Stimulated activated CD4-positive, alpha-beta T cell treated with anti-CD3 and anti-CD28 coated beads, Interleukin-4, amount 100 ng/mL, for 24 hours (primary cell): ENCODE measurements at places on chromosomes 2 and 18.

DNA sequence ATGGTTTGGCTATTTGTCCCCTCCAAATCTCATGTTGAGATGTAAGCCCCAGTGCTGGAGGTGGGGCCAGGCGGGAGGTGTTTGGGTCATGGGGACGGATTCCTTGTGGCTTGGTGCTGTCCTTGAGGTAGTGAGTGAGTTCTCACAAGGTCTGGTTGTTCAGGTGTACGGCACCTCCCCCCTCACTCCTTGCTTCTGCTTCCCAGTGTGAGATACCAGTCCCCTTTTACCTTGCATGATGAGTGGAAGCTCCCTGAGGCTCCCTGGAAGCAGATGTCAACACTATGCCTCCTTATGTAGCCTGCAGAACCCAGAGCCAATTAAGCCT lies 232.6 kb downstream of the LDLRAD4 start:
- no peak for DNase-seq

- DNase-seq = peak; percentile 27
Observed at GRCh38 chr2:75199428-75200011, at the start of gene TACR1. Gene TACR1 (minus strand): TSS chr2:75199520. CDS start chr2:75198934, 586 bp downstream.

DNA sequence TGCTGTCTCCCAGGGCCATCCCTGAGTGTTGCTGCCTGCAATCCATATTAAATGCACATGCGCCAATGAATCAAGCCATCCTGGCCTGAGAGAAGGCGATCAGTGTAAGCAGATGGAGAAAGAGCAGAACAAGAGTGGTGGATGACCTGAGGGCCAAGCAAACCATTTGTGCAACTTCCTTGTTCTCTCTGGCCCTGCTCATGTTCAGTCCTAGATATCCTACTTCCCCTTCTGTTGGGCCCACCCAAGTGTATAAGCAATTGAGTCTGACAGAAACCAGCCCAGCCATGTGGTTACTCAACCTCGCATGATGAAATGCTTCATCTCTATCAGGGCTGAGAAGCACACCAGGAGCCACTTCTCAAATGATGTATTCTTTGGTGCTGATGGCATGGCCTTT lies 383.1 kb upstream of the ID2 start:
- DNase-seq = no peak

GRCh38 chr2:48148841-48149430 lies 242.6 kb upstream of the FBXO11 start:
- DNase-seq = no peak

DNA sequence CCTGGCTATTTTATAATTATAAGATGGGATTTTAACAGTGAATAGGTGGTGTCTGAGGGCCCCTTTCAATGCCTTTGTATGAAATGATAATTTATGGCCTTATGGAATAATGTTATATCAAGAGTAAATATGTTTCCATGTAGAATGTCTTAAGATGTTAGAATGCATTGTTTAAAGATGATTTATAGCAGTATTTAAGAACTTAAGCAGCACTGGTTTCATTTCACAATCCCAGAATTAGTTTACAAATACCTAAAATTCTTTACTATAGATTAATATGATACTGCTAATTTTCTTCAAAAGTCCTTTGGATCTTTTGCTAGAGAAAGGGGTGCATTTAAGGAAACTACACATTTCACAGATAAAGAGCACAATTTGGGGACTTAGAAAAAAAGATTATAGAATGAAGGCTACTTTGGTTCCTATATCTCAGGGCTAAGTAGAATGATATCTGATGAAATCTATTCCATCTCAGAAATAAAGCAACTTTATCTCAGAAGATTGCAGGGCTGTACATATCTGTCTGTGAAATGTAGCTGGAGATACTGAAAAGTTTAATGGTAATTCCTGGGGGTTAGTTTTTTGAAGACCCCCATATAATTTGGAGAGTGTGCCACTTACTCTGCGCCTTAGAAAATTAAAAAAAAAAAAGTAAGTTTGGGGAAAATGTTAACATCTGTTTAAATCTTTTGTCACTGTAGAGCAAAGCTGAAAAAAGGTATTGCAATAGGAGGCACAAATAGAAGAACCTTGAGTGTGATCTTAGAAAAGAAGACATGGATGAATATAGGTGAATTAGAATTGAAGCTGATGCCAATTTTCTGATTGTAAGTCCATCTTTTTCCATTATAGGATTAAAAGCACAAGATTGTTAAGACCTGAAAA lies 123.4 kb downstream of the GULP1 start:
- DNase-seq = no peak

- no peak for DNase-seq
Observed at GRCh38 chr2:136005462-136006196, 20.2 kb upstream of the DARS1 start.

- no peak for DNase-seq
Observed at GRCh38 chr2:237701033-237701858, 73.9 kb downstream of the LRRFIP1 start.

DNA sequence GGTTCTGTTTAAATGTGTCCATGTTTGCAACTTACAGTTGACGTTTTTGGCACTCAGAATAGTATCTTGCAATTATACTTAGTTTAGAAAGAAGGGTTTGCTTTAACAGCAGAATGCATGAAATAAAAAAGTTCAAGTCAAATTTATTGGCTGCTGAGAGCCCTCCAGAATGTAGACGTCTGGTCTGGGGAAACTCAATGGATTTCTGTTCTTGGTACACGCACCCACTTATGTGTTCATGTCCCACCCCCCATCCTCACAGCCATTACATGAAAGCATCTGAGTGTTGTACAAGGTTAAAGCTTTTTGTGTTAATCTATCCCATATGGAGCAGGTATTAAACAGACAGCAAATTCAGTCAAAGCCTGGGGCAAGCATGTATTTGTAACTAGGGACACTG lies 219.5 kb downstream of the SOX11 start:
- DNase-seq = no peak

- DNase-seq = no peak
Observed at GRCh38 chr18:10304853-10305252, 149.6 kb upstream of the APCDD1 start.

DNA sequence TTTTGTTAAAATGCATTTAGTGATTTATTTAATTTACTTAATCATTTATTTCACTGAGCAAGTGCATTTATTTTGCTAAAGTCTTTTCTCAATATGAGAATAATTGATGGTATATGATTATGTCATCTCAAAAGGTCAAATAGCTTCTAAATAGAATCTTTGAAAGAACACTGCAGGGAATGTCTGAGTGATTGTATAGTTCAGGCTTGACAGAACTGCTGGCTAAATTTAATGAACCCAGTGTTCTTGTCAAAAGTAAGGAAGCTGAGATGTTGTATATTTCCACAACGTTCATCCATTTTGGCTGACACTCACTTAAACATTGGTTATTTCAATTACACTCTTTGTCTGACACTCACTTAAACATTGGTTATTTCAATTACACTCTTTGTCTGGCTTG lies 39.3 kb upstream of the CDH7 start:
- DNase-seq = no peak

- DNase-seq = peak; percentile 52
Observed at GRCh38 chr2:106160786-106161261, 33.3 kb downstream of the UXS1 start.

DNA sequence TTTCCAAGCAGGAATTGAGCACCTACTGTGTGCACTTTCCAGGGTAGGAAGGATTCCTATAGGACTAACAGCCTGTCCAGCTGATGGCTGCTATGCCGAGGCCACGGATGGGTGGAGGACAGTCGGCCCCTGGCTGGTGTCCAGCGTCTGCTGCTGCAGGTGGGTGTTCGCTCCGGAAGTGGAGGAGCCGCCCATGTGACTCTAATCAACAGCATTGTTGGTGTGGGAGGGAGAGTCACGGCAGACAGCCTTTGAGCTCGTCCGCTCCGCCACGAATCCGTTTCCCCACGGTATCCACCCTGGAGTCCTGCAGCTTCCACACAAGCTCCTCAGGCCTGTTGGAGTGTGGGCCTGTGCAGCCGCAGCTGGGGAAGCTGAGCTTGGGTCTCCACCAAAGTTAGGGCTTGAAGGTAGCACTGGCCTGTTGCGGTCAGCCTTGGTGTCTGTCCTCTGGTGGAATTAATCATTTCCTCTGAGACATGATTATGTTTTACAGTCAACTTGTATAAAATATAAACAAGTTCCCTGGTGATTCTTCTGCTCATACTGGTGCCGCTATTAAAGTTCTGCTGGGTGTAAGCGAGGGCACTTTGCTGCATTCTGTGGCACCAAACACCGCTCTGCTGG lies 185.9 kb upstream of the TPO start:
- no peak for DNase-seq

GRCh38 chr18:24987303-24988252 lies 364.4 kb downstream of the ZNF521 start:
- no peak for DNase-seq

DNA sequence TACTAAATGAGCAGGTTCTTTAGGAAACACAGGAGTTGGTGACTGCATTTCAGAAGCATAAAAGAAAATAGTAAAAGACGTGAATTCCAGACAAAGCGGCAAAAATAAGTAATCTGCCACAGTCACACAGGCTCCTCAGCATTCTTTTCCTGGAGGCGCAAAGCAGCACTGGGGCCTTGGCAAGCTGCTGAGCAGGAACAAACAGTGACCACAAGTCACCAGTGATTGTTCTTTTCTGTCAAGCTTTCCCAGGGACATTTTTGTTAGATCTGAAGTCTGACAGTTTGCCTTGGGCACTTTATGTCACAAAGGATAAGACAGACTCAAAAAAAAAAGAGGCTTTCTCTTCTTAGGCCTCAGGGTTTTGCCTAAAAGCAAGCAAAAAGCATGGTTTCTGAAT lies 216.2 kb downstream of the CDH20 start:
- no peak for DNase-seq

DNA sequence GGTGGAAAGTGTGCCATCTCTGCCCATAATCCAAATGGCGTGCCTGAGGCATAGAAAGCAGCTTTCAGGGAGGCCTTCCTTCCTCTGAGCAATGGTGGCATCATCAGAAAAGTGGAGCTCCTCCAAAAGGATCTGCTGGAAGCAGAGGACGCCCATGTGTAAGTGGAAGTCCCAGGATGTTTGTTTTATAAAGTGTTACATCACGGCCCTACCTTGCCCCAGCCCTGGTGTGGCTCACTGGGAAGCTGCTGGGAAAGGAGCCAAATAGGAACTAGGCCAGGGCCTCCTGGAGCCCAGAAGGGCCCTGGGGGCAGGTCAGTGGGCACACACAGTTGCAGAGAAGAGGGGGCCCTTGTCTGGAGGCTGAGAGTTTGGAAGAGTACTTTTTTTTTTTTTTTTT lies 4.2 kb upstream of the ODC1 start:
- no peak for DNase-seq

GRCh38 chr2:105744909-105745853 lies at the start of gene NCK2:
Gene NCK2 (plus strand): TSS chr2:105744912. CDS start chr2:105855064, 110,152 bp downstream.
- DNase-seq = no peak

DNA sequence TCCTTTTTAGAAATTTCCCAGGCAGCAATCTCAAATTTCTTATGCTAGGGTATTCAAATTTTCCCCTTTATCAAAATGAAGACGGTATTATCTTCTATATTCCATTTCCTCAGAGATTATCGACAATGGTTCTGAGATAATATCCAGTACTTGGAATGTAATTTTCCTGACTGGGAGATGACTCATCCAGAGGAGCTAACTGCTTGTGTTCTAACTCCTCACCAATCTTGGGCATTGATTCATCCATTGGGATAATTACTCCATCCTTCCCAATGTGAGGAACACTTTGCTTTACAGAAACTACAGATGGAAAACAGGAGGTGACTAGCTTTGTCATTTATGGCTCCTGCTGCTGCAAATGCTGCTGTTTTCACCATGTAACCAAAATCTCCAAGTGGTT lies 239.4 kb upstream of the LYPD1 start:
- DNase-seq = no peak

DNA sequence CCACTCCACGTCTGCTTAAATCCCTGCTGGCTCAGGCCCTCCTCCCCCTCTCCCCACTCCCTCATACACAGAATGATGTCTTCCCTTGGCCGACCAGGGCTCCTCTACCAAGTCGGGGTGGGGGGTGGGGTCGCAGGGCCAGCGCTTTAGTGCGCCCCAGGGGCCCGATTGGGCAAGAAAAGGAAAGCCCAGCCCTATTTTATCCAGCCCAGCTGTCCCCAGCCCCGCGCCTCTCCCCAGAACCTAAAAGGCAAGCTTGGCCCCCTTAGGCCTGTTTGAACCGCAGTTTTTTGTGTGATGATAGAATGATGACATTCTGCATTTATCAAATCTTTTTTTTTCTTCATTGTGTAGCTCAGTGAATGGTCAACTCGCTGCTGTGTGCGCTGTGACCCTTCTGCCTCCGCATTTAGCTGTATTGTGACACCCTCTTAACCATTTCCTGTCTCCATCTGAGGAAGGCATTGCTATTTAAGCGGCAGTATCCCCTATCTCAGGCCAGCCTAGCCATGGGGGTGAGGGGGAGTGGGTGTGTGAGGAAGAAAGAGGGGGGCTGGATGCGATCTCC lies 231.4 kb downstream of the HAUS1 start:
- DNase-seq = no peak

DNA sequence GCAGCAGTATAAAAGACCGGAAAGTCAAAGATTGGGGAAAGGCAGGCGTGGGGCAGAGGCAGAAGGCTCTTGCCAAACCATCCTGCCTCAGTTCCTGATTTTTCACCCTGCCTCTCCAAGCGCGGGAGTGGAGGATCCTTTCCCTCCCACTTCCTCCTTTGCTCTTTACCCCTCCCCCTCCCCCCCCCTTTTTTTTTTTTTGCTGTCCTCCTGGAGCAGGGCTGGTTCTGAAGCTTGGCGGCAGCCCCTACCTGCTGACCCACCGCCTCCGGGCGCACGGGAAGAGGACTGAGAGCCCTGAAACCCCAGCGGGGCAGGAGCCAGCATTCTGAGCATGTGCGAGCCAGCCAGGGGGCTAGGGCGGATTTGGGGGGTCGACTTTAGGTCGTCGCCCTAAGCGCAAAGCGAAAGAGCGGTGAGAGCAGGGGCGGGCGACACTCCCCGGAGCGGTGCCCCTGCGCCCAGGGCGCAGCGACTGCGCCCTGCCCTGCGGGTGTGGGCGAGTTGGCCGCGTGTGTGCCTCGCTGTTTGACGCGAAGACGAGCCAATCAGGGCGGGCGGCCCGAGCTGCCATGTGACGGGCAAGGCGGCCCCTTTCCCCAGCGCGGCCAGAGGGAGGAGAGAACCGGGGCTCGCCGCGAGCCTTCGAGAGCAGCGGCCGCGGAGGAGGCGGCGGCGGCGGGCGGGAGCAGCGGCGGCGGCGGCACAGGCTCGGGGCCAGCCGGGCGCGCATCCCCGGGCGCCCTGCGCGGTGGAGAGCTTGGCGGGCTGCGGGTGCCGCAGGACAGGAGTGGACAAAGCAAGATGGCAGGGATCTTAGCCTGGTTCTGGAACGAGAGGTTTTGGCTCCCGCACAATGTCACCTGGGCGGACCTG lies at the start of gene CERS6:
CERS6 (plus strand) TSS at position 628 of the 876 bp plus-strand sequence; CDS start at position 805, 177 bp downstream.
- DNase-seq = peak; percentile 87

DNA sequence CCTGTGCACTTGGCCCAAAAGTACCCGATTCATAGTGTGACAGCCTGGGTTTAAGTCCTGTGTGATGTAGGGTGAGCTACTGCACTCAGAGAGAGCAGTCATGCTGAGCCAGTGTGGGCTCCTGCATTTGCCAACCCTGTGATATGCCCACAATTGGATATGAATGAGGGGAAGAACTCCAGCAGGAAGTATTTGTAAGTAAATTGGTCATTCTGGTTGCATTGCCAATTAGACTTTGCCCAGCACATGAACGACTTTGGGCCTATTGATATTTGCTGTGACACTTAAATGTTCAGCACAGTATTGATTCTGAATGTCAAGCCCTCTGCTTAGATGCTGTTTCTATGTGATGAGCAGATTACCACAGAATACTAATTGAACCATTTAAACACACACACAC lies 570.9 kb downstream of the PIK3C3 start:
- DNase-seq = no peak

- no peak for DNase-seq
Observed at GRCh38 chr2:121066526-121066925, 218.5 kb downstream of the TFCP2L1 start.
